ENCODE measurements at places on chromosomes 2 and 18.

GRCh38 chr2:143684551-143685320 is 555.5 kb downstream of the ARHGAP15 start:
- no peak for DNase-seq

DNA sequence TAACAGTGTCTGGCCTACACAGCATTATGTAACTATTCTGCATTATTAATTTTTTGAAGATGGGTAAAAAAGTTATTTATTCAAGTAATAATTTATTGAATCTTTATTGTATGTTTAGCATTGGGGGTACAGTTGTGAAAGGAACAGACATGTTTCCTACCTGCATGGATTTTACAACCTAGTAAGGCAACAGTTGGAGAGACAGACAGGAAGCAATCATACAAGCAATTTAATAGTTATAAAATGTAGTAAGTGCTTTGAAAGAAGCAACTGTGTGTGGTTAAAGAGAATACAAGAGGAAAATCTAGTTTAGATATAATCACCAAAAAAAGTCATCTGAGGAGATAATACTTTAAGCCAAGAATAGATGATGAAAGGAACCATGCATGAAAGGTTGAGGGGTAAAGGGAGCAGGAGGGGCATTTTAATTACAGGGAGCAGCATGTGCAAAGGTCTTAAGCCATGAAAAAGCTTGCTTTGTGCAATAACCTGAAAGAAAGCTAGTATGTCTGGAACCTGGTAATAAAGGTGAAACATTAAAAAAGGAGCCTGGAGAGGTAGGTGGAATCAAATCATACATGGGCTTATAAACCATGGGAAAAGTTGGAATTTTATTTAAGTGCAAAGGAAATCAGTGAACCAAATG is 140.8 kb downstream of the PIK3C3 start:
- DNase-seq: no peak

DNA sequence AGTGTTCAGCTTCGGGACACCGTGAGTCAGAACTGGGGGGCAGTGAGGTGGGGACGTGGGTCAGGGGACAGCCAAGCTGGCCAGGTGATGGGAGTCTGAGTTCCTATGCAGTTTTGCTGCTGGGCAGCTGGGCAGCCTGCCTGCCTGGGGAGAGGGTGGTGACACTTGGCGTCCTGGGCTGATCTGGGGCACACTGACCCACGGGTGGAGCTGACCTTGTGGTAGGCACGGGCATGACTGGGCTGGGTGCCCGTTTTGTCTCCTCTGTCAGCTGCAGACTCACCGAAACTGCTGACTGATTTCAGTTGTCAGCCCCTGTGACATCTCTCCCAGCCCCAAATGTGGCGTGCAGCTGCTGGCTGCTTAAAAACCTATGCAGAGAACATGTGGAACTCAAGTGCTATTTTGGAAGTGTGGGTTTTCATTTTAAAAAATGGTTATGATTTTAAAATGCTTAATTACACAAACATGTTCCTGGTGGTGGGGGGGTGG is 32.6 kb upstream of the E2F6 start:
- no peak for DNase-seq

GRCh38 chr2:9258501-9258900 is 51.9 kb downstream of the ASAP2 start:
- no peak for DNase-seq

- no peak for DNase-seq
Measured at GRCh38 chr2:10306901-10307463, 4.3 kb downstream of the HPCAL1 start.

GRCh38 chr2:27431395-27431794 is 3.0 kb downstream of the NRBP1 start:
- DNase-seq: no peak

- no peak for DNase-seq
Measured at GRCh38 chr2:213032607-213033006, 118.8 kb downstream of the IKZF2 start.

DNA sequence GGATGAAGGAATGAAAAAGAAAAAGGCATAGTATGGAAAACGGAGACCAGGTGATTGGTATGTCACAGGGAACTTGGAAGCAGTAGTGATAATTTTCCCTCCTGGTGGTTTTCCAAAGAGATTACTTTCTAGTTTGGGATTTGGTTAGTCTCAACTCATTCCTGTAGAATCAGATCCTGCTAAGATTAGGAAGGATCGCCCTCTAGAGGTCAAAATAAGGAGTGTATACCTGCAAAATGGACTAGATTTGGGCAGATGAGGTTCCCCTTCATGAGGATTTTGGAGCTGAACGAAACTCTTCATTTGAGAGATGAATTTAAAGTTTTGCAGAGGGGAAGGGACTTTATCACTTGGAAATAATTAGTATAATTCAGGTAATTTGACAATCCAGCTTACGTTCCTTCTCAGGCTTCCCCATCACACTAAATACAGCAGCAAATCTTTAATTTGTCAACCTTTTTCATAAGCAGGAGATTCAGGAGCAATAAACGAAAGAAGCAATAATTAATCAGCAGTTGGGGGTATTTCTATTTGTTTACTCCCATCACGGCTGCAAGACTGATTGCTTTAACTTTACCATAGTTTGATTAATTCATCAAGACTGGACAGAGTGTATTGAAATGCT is 65.2 kb downstream of the CCDC195 start:
- DNase-seq: no peak

DNA sequence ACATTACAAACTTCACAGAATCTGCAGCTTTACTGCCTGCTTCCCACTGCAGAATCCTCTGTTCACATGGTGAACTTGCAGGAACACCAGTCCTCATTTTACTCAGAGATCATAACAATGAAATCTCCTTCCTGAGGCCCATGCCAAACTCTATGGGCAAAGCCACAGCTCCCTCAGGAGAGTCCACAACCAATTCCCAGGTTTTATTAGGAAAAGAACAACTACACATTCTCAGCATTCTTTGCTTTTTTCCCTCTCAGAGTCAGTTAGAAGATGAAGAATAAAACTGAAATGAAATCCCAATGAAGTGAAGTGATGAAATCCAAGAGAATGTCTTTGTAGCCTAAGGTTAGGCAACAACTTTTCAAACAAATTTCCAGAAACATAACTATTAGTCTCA is 233.7 kb downstream of the DSEL start:
- DNase-seq: no peak

DNA sequence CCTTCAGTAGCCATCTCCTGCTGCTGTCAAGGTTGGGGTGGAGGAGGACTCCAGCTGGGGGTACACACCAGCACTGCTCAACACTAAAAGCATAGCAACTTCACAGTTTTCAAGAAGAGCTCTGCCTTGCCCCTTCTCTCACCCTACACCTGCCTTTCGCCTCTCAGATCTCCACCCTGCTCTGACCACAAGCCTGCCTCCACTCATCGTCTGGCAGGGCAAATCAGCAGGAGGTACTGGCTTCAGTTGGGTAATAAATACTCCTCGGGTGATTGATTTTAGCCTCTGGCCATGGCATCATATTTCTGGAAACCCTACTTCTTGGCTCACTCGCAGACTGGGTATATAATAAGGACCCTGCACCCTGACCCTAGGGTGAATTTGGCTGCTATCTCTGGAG is 3.1 kb upstream of the PRKAG3 start:
- no peak for DNase-seq

- no peak for DNase-seq
Measured at GRCh38 chr18:74331404-74331803, 15.8 kb downstream of the C18orf63 start.

DNA sequence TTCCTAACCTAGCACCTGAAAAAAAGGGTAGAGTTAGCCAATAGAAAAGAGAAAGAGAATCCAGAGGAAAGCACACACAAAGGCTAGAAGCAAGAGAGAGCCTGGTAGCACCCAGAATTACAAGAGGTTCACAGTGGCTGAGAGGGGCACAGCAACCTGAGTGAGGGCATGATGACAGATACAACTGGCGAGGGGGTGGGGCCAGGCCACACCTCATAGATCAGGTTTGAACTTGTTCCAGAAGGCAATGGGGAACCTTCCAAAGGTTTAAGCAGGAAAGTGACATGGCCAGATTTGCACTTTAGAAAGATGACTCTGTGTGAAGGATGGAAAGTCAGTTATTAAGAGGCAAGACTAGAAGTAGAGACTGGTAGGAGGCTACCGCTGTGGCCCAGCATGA is 148.0 kb downstream of the TTC32 start:
- DNase-seq: no peak

- no peak for DNase-seq
Measured at GRCh38 chr2:164568317-164568716, 53.0 kb downstream of the GRB14 start.

- DNase-seq: no peak
Measured at GRCh38 chr2:199586646-199587045, 128.9 kb upstream of the SATB2 start.

DNA sequence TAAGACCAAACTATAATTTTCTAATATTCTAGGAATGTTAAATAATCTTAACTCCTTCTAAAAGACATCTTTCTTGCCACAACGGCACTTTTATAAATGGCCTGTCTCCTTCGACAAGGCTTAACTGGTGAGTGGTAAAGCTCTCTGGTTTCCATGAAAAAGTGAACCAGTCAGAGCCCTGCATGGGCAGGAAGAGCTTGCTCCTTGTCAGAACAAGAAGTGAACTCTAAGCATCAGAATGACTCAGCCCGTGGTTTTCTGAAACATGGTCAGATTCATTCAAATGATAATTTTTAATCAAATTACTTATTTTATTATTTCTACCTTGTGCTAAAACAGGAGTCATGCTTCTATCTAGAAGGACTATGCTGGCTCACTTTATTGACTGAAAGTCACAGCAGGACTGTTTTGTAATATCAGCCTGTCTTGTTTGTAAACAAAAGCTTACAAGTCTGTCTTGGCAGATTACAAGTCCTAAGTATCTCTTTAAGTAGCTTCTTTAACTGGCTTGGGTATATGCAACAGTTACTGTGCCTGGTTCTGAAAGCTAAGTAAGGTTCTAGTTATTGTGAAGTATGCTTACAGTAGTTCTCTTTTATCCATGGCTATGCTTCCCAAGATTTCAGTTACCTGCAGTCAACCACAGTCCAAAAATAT is 245.4 kb downstream of the NAPG start:
- no peak for DNase-seq

- DNase-seq: no peak
Measured at GRCh38 chr18:8478166-8478967, 130.9 kb upstream of the RAB12 start.

GRCh38 chr2:23042216-23042906 is 342.6 kb upstream of the KLHL29 start:
- DNase-seq: no peak

DNA sequence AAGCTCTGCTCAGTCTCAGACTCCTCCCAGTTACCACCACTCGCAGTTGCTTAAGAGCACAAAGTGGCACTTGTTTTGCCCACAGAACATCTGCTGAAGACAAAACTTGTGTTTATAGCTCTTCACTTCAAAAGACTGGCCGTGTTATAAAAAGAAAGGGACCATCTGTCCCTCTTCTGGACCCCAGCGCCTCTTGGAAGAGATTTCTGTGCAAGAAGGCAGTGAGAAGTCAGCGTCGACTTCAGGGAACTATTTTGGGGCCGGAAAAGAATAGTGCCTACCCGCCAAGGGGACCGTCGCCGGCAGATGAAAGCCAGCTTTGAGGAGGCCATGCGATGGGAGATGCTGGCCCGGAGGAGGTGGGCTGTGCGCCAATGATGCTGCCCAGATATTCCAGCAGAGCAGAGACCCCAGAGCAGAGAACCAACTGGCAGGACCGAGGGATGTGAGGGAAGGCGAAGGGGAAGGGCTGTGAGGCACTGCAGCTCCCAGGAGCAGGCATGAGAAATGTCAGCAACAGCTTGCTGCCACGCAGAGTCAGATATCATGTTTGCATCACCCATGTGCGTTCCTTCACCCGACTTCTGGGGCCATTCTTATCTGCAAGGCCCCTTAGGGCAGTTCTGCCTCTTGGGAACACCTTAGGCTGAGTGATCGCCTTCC is 270.9 kb downstream of the ATAD2B start:
- no peak for DNase-seq

DNA sequence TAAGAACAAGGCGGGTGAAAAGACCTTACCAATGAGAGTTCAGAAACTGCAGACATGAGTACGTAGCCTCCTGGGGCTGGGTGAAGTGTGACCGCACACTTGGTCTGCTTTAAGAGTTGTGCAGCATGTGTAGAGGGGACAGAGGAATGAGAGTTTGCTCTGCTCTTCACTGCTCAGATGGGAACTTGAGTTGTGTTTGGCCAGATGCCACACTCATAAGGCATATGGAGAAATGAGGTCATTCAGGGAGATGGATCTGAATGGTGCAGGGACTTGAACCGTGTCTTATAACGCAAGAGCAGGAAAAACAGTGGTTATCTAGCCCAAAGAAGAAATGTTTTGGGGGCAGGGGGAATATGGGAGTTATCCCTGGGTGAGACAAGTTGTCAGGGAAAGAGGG is 273.8 kb upstream of the LYPD1 start:
- DNase-seq: no peak

DNA sequence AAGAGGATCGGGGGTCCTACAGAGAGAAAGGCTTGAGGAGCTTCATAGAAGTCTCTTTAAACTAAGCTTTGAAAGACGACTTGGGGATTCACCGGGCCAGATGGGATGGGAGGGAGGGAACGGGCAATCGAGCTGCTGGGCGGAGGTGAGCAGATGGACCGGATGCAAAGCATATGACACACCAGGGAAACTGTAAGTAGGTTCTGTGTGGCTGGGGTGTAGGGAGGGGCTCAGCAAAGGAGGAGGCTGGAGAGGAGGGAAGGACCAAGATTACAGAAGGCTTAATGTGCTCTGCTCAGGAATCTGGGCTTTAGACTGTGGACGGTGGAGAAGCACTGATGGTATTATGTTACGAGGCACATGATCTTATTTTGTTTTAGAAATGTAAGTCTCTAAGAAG is 131.5 kb downstream of the MAIP1 start:
- DNase-seq: no peak

DNA sequence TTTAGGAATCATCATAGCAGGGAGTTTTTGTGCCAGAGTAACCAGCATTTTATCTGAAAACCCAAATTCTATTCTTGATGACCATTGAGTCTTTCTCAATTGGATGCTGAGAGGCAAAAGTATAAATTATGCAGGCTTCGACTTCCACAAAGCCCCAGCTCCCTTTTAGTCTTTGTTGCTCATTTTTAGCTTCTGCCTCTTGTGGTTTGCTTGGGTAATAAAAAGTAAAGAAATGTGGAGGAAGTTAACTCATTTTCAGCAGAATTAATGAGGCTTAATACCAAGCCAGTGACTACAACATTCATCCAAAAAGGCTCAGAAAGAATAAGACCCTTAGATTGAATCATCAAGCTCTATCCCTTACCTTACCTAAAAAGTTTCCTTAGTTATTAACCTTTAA is 18.6 kb downstream of the ERMN start:
- DNase-seq: no peak
